Activated T-cell treated with anti-CD3 and anti-CD28 coated beads, Interleukin-2, amount 50 U/mL, for 4 hours (primary cell): ENCODE measurements at places on chromosomes 4 and X. TPM values are rescaled to one million over a fixed set of nuclear protein-coding genes. Genes with fewer than 3 reads are reported as not detected.

GRCh38 chrX:106742805-106743204 lies 16.3 kb downstream of the RNF128 start:
- DNase-seq, result no peak

GRCh38 chr4:110616238-110617074 lies 6.4 kb downstream of the PITX2 start:
- DNase-seq, result no peak

GRCh38 chrX:54087661-54088060 lies 43.4 kb upstream of the PHF8 start:
- DNase-seq, result no peak

DNA sequence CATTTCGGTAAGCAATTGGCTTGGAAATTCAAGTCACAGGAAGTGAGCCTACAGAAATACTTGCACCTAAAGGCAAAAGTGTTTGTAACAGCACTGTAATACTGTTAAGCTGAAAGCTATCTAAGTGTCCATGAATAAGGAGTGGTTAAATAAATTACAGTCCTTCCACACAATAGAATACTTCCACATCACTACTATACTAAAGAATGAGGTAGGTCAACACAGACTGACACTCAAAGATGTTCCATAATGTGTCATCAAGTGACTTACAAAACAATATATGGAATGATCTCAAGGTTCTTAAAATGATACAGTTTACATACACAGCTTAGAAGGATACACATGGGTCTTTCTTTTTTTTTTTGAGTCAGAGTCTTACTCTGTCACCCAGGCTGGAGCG lies 27.0 kb downstream of the SLC10A6 start:
- DNase-seq, result no peak

GRCh38 chrX:131915488-131915887 lies 107.6 kb upstream of the STK26 start:
- no peak for DNase-seq

GRCh38 chr4:6502747-6503465 lies 30.5 kb upstream of the PPP2R2C start:
- DNase-seq, result no peak

DNA sequence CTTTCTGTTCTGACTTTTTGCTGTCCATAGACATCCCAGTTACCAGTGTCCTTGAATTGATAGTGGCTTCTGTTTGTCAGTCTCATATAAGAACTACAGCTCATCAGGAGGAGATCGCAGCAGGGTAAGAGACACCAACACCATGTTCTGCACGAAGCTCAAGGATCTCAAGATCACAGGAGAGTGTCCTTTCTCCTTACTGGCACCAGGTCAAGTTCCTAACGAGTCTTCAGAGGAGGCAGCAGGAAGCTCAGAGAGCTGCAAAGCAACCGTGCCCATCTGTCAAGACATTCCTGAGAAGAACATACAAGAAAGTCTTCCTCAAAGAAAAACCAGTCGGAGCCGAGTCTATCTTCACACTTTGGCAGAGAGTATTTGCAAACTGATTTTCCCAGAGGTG lies 30.1 kb downstream of the GUCY1A1 start:
- no peak for DNase-seq

- no peak for DNase-seq
These were observed 1167.2 kb upstream of the PABPC4L start for GRCh38 chr4:135368831-135369230.

GRCh38 chr4:145069361-145069760 lies 28.6 kb downstream of the ANAPC10 start:
- no peak for DNase-seq

The MAGEA10 gene
- not detected for total RNA-seq

The UNC5C gene
- not detected for total RNA-seq

The MRFAP1 gene
- total RNA-seq, result 116 TPM

The CCDC149 gene
- total RNA-seq, result not detected

The SHROOM2 gene
- not detected for total RNA-seq
